ENCODE measurements at places on chromosomes 3 and 15.

GRCh38 chr15:71658827-71659729 lies 151.3 kb upstream of the NR2E3 start:
- no peak for DNase-seq

DNA sequence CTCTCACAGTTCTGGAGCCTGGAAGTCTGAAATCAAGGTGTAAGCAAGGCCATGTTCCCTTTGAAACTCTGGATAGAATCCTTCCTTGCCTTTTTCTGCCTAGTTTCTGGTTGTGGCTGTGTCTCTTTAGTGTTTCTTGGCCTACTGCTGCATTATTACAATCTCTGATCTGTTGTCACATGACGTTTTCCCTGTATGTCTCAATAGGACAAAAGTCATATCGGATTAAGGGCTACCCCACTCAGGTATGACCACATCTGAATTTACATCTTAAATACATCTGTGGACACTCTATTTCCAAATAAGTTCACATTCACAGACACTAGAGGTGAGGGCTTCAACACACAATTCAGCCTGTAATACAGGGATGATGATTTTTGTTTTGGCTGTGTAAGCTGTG lies 13.3 kb downstream of the NECTIN3 start:
- DNase-seq = no peak

DNA sequence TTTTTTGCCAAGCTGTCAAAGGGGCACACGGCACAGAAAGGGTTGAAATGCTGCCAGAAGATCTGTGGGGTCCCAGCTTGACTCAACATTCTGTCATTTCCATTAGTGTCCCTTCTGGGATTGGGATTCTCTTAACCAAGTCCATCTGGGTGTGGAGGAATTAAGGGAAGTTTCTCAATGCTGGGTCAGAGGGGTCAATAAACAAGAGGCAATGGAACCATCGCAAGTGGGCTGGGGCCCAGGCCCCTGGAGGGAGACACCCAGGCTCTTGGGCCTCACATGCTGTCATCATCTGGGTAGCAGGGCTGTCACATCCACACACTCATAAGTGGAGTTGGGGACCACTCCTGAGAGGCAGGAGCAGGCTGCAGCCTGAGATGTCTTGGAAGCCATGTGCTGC lies 8.1 kb upstream of the APOD start:
- no peak for DNase-seq

DNA sequence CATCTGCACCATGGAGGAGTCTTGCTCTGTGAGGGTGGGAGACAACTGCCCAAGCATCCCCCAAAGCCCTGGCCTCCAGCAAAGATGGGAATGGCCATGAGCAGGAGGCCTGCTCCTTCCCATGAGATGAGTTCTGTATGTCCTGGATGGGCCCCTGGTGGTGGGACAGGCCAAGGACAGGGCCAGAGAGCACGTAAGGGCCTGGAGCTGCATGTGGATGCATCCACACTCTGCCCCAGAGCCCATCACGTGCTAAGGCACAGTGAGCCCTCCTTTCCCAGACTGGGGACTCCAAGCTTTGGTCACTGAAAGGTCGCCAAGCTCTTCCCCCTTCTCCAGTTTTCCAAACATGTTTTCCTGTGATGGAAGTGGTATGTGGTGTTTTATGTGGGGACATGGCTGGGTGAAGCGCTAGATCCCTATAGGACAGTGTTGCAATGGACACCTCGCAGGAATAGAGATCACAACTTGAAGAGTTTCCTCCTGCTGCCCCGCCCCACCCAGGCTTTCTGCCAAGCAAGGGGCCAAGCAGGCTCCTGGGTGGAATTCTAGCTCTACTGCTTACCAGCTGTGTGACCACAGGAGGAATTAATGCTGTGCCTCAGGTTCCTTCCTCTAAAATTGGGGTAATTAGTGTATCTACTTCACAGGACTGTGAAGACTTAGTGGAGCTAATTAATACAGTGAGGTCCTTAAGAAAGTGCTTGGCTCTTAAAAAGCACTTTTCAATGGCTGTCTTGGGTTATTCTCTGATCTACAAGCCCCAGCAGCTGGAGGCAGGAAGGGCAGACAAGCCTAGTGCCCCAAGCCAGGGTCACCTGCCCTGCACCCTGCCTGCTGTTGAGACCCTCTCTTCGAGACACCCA lies 106.4 kb upstream of the RPL32 start:
- DNase-seq = no peak

- no peak for DNase-seq
These were observed 31.1 kb downstream of the FAH start for GRCh38 chr15:80183886-80184285.

DNA sequence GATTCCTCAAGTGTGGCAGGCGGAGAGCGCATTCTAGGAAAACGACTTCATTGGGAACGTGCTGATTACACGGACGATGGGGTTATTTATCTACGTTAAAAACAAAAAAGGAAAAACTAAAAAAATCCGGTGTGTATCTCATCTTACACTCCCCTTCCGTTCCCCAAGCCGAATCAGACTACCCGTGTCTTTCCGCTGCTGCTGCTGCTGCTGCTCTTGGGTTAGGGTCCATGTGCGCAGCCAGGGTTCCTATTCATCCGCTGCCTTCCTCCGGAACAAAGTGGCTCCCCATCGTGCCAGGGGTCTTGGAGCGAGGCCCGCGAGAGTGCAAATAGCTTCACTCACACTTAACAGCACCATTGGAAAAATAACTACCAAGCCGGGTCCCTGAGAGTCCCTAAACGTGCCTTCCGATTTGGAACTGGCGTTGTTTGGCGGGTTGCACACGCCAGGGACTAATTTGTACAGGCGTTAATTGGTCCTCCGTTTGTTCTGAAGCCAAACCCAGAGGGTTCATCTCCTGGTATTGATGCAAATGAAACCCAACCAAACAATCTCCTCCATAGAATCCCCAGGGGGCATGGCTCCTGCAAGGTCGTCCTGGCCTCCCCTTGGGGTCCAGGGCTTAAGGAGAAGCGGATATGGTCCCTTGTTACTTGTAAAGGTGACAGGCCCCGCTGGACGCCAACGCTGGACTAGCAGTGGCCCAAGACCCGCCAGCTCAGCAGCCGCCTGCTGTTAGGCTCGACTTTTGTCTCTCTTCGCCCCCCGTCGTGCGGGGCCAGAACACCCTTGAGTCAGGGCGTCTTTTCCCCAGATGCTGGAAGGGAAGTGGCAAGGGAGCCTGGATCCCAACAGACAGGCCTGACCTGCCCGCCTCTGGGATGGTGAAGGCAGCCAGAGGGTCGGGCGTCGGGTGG lies 11.0 kb upstream of the ONECUT1 start:
- DNase-seq = no peak

- no peak for DNase-seq
These were observed 603.6 kb upstream of the TGFBR2 start for GRCh38 chr3:30002797-30003196.

- no peak for DNase-seq
These were observed 269.1 kb downstream of the RAP2B start for GRCh38 chr3:153431076-153431475.

DNA sequence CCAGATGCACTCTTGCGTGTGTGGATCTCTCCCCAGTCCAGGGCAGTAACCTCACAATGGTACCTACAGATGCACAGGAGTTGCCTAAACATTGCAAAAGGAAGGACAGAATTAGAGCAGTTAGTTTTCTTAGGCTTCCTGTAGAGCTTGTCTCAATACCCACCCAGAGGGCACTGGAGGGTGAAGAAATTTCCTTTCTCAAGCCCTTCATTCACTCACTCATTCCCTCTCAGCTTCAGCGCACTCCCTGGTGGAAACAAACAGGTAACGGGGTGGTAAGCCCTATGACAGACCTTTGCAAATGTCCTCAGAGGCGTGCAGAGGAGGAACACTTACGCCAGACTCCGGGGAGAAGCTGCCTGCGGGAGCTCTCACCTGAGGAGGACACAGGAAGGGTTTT lies 267.4 kb upstream of the HES1 start:
- no peak for DNase-seq

GRCh38 chr3:127908202-127908601 lies 6.8 kb upstream of the KBTBD12 start:
- no peak for DNase-seq
